ENCODE measurements at places on chromosomes 1 and 21.
A peak's percentile ranks its signal among the peaks of the same experiment; 100 is the strongest.

- no peak for DNase-seq
These were observed 541.3 kb downstream of the OMA1 start for GRCh38 chr1:58005212-58005611.

GRCh38 chr1:225694151-225694603 is 41.3 kb upstream of the ENAH start:
- DNase-seq, result no peak

- no peak for DNase-seq
These were observed 833 bp upstream of the DIP2A start for GRCh38 chr21:46457801-46458314.

GRCh38 chr1:27099587-27100334 is 55.2 kb downstream of the SLC9A1 start:
- DNase-seq, result no peak

- DNase-seq, result no peak
These were observed 24.8 kb downstream of the RSPH1 start for GRCh38 chr21:42471206-42471605.

DNA sequence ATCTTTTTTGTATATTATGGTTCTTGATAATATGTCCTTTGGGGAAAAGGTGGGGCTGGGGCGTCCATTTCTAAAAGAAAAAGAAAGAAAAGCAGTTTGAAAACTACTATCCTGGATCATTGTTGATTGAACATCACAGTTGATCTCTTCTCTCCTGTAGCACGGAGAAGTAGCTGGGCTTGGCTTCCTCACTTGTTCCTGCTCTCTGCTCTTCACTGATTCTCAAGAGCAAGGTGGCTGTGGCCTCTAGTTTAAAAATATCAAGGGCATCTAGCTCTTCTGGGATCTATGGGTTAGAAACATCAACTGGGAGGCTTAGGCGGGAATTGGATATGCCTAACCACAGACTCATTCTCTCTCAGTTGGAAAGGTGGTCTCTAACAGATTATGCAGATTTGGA is 38.1 kb upstream of the EPHA8 start:
- no peak for DNase-seq

- no peak for DNase-seq
These were observed 207.4 kb downstream of the PDE4B start for GRCh38 chr1:66000033-66000637.

GRCh38 chr21:46569081-46569480 is 35.8 kb downstream of the S100B start:
- no peak for DNase-seq

DNA sequence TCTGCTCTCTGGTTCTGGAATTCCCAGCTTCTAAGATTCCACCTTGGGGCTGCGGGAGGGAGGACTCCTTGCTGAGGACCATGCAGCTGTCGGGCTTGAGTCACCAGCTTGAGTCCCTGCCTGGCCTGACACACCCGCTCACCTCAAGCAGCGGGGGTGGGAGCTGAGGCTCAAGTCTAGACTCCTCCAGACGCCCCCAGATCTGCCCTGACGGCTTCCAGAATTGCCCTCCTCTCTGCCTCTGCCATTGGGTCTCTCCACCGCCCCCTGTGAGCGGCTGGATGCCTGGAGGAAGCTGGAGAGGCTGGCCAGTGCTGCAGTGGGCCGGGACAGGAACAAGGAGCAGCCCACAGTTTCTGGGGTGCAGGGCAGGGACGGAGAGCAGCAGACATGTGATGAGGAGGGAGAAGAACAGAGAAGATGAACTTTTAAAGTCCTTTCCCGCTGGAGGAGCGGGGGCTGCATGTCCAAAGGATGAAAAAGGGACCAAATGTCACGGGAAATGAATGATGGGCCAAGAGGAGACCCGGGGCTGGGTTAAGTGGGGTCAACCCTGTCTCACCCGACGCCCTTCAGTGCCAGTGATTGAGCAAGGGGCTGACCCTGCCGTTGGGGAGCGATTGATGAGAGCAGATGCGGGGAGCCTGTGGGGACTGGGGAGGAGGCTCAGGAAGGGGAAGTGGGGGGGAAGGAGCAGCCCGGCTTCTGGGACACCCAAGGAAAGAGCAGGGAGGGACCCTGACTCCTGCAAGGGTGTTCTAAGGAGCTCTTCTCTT is 13.5 kb downstream of the CRABP2 start:
- no peak for DNase-seq

DNA sequence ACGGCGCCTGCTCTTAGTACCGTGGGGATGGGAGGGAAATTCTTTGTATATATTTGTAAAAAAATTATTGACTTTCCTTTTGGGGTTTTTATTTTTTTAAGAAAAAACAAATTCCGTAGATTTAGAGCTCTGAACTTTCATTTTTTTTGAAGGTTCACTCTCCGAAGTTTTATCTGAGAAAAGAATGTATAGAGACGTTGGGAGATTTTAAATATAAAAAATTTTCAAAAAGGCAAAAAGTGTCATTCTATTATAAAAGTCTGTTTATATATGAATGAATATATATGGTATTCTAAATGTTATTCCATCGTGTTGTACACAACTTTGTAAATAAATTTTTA is 2.4 kb downstream of the FOXD3 start:
- no peak for DNase-seq

DNA sequence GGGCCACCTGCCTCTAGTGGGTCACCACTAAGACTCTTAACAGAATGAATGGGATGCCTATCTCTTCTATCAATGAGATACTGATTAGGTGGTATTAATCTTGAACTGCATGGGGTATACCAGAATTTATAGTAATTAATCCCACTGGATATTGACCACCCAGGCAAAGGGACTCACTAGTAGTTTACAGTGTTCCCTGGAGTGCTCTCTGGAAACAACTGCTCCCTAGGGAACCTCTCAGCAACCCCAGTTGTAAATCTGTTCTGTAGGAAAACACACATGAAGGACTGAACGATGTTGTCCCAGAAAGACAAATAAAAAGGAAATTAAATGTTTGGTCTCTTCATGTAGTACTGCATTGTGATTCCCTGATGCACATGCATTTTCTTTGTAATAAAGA is 430.5 kb downstream of the HLX start:
- DNase-seq, result no peak

- no peak for DNase-seq
These were observed 85.0 kb upstream of the LYST start for GRCh38 chr1:235951661-235952060.

DNA sequence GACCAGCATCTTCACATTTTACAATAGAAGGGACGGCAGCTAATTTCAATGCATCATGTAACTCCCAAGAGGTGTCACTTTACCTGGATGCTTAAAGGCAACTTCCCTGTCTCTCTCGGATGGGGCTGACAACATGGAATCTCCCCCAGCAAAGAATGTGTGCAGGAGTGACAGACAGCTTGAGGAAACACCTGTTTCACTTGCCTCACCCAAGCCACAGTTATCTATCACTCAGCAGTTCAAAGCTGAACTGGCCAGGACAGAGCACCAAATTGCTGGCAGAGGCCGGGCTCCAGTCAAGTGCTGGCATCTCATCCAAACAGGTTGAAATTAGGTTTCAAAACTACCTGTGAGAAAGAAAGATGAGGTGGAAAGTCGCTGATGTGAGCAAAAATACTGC is 538.0 kb upstream of the PLXNA2 start:
- DNase-seq, result no peak

DNA sequence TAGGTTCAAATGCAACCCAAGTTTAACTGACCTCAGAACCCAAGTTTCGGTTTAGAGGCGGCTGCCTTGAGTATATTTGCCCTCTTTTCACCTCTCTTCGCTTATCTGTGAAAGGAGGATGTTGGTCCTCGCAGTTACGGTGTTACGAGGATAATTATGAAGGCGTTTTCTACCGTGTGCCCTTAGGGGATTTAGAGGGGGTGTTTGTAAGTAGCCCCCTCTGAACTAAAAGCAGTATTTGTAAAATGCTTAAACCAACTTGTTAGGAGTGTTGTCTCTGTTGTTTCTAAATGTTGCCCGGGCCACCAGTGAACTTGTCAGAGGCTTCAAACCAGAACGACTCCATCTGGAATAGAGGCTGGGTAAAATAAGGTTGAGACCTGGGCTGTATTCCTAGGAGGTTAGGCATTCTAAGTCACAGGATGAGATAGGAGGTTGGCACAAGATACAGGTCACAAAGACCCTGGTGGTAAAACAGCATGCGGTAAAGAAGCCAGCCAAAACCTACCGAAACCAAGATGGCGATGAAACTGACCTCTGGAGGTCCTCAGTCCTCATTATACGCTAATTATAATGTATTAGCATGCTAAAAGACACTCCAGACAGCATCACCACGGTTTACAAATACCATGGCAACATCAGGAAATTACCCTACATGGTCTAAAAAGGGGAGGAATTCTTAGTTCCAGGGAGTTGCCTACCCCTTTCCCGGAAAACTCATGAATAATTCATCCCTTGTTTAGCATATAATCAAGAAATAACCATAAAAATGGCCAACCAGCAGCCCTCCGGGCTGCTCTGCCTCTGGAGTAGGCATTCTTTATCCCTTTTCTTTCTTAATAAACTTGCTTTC is 1.0 kb upstream of the PSRC1 start:
- DNase-seq, result no peak

- DNase-seq, result no peak
These were observed 19.8 kb upstream of the UBXN10 start for GRCh38 chr1:20166051-20166450.

DNA sequence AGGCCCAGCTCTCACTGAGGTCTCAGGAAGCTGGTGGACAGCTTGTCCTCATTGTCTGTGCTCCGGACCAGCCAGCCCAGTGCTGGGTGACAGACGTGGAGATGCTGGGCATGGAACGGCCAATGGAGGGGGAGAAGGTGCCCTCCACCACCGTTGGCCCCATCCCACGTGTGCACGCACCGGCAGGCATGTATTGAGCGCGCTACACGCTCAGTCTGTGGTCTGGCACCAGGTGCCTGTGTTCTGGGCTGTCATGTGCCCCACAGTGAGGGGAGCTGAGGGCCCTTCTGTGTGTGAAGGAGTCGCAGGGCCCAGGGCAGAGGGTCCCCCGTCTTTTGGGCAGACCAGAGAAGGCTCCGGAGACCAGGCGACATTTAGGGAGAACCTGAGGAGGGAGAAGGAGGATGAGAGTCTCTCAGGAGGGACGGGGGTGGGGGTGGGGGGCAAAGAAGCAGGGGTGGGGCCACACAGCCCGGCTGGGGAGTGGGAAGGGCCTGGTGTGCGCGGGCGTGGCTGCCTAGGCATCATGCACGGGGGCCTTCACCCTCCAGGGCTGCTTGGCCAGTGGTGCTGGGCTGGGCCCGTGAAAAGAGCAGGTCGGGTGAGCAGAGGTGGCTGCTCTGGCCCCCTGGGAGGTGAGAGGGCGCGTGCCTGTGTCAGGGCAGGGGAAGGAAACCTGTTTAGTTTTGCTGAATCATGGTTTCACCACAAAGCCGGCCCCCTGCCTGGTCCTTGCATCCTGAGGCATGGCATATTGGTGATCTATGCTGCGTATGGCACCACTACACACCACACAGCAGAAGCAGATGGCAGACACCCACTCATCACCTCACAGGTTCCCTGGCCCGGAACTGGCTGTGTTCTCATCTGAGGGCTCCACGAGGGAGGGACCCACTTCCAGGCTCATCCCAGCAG is 86.7 kb upstream of the TTC34 start:
- DNase-seq, result no peak

- DNase-seq, result no peak
These were observed 42.7 kb downstream of the APP start for GRCh38 chr21:26127918-26128317.

GRCh38 chr1:12629985-12630760 is 12.2 kb upstream of the DHRS3 start:
- DNase-seq, result no peak

- no peak for DNase-seq
These were observed 33.5 kb downstream of the SCYL3 start for GRCh38 chr1:169860187-169860586.

DNA sequence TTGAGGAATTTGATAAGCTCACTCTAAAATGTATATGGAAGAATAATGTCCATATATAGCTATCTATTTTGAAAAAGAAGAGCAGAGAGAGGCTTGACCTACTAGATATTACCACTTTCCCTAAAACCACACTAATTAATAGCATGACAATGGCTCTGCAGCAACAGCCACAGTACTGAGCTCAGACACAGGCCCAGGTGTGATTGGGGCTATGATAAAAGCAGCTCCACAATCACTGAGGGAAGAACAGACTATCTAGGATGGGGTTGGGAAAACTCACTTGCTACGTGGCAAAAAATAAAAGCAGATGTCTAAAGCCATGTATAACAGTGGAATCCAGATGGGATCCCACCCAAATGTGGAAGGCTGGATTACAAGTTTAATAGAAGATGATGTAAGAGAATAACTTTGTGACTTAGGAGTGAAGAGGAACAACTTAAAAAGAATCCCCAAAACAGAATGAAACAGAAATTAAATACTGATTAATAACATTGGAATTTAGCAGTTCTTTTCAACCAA is 80.8 kb upstream of the RAB4A start:
- no peak for DNase-seq

GRCh38 chr1:1625824-1626206 is 6.2 kb upstream of the MMP23B start:
- no peak for DNase-seq

DNA sequence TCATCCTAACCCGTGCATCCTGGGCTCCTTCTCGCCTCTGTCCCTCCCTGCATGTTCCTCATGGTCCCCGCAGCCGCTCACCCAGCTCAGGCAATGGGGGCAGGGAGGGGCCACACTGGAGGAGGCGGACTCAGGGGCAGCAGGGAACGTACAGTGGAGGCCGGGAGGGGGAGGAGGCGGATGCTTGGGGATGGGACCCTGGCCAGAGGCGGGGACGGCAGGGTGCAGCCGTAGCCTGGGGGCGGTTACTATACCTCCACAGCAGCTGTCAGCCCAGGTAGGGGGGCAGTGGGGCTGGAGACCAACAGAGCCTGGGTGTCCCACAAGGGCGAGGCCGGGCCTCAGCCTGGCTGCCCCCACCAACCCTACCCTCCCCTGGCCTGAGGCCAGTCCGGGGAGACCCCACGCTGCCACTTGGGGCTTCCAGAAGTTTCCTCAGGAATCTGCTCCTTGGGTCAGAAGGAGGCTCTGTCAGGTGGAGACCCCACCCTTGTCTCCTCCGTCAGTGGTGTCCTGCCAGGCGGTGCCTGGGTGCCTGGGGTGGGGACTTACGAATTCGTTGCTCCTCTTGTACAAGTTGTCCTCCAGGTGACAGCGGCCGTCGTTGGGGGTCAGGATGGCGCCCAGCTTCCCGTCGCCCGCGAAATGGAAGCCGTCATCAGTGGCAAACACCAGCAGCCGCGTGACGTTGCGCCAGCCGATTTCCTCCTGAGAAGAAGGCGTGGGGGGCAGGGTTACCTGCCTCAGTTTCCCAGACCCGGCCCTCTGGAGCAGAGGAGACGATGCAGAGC is 20.7 kb downstream of the ITGB2 start:
- no peak for DNase-seq

DNA sequence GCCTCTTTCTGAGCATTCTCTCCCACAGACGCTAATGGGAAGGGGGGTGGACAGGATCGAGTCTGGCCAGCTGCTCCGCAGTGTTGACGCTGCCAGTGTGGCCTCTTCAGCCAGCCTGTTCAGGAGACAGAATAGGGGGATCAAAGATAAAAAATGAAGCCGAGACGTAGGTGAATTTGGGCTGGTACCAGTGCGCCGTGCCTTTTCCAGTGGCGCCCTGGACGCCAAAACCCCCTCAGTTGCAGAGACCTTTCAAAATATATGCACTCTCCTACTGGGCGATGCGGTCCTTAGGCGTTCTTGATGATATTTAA is 1.1 kb downstream of the TTC3 start:
- no peak for DNase-seq

- DNase-seq, result no peak
These were observed 13.7 kb upstream of the ANGPTL7 start for GRCh38 chr1:11175461-11175860.

- no peak for DNase-seq
These were observed 8.5 kb downstream of the STMN1 start for GRCh38 chr1:25897754-25898153.

- DNase-seq, result peak; percentile 5
These were observed 384.9 kb downstream of the HLX start for GRCh38 chr1:221263831-221264767.

Data from CD8-positive, alpha-beta T cell (primary cell).